ENCODE measurements at places on chromosomes 7 and 10. TPM values are rescaled to one million over a fixed set of nuclear protein-coding genes. Genes with fewer than 3 reads are reported as not detected.

DNA sequence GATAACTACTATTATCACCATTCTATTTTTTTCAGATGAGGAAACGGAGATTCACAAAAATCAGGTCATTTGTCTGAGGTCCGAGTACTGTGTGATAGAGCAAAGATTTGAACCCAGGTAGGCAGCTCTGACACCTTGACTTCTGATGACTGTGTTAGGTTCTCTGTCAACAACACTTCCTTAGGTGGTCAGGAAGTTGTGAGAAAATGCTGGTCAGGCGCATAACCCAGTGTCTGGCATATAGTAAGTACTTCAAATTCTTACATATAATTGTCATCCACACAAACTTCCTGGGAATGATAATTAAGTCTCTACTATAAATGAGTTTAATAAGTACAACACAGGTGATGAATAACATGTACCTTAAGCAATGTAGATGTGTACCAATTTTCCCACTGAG is 381.5 kb downstream of the NEBL start:
- H3K27ac ChIP-seq, result no peak overlapping the region
- H3K27me3 ChIP-seq, result no peaks in the 10 kb centered on the region
- DNase-seq, result no peak
- no peaks in the 10 kb centered on the region for H3K36me3 ChIP-seq

DNA sequence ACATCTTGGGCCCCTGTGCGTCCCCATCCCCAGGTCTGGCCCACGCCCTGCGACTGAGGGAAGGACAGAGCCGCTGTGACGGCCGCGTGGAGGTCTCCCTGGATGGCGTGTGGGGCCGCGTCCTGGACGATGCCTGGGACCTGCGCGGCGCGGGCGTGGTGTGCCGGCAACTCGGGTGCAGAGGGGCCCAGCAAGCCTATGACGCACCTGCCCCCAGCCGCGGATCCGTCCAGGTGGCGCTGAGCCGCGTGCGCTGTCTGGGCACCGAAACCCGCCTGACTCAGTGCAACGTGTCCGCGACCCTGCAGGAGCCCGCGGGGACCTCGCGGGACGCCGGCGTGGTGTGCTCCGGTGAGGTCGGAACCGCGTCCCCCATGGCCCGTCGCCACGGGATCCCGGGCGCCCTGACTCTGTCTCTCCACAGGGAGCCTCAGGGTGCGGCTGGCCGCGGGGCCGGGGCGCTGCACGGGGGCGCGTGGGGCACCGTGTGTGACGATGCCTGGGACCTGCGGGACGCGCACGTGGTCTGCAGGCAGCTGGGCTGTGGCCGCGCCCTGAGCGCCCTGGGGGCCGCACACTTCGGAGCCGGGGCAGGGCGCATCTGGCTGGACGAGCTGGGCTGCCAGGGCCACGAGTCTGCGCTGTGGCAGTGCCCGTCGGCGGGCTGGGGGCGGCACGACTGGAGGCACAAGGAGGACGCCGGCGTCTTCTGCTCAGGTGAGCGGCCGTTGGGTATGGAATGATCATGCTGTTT is 5.9 kb downstream of the SCART1 start:
- H3K36me3 ChIP-seq, result peaks cover 9% of the 10 kb centered on the region
- H3K4me3 ChIP-seq, result no peak overlapping the region
- no peak overlapping the region for H3K27ac ChIP-seq
- H3K27me3 ChIP-seq, result no peaks in the 10 kb centered on the region
- no peaks in the 10 kb centered on the region for H3K4me1 ChIP-seq
- DNase-seq, result no peak

DNA sequence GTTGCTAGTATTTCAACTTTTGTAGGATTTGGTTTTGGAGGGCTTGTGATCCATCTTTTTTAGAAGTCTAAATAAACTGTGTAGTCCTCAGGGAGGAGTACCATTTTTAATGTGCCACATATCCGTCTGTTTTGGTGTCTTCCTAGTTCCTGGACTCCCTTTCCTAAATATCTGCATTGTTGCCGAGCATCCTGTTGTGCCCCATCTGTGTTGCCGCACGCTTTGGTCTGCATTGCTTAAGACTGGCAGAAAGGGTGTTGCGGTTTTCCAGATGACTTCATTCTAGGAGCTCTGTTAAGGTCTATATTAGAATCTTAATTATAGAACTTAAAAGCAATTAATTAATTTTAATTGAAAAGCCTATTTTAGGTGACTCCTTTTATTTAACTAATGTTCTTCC is 49.4 kb downstream of the RBM33 start:
- H3K36me3 ChIP-seq, result no peaks in the 10 kb centered on the region
- H3K27me3 ChIP-seq, result no peaks in the 10 kb centered on the region
- no peaks in the 10 kb centered on the region for H3K4me1 ChIP-seq
- H3K4me3 ChIP-seq, result no peak overlapping the region
- H3K27ac ChIP-seq, result no peak overlapping the region

CRPPA gene
- total RNA-seq, result 1.8 TPM

SCD gene
- 24.3 TPM for total RNA-seq

GCK gene
- not detected for total RNA-seq

DRGX gene
- total RNA-seq, result 1.2 TPM

All from suprapubic skin (tissue), 4 donors.